ENCODE measurements at places on chromosomes 1 and 21.

GRCh38 chr1:69661686-69662085, 94.0 kb downstream of the LRRC7 start:
- DNase-seq = no peak

DNA sequence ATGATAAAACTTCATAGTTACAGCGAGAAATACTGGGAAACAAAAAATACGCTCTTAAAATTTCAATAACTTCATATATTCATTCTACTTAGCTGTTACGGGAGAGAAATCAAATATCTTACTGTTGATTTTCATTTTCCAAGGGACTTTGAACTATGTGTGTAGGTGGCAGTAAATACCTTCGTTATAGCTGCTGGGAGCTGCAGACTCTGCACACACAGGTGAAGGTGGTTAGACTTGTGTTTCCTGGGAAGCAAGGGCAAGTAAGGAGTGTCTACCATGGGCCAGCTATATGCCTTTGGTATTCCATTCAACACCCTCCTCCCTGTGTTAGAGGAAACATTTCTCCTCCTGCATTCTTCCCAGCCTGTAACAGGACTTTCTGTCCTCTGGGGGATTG, 51.4 kb upstream of the DIRAS3 start:
- no peak for DNase-seq

- DNase-seq = no peak
These were observed 150.5 kb downstream of the DPYD start for GRCh38 chr1:97770376-97770775.

DNA sequence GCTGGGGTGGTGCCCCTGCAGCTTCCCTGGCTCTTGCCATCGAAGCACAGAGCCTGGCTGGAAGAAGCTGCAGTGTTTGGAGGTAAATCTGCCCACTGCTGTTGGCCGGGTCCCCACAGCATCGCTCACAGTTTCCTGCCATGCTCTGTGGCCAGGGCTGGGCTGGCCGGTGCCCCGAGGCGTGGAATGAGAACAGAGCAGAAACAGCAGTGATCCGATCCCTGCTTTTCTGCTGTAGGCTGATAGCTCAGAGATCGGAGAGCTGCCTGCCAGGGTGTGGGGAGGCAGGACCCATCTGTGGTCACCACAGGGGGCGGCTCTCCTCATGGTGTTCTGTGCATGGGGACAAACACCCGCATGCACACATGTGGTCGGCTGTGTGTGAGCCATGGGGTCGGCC, 11.5 kb downstream of the SLC45A1 start:
- DNase-seq = no peak

DNA sequence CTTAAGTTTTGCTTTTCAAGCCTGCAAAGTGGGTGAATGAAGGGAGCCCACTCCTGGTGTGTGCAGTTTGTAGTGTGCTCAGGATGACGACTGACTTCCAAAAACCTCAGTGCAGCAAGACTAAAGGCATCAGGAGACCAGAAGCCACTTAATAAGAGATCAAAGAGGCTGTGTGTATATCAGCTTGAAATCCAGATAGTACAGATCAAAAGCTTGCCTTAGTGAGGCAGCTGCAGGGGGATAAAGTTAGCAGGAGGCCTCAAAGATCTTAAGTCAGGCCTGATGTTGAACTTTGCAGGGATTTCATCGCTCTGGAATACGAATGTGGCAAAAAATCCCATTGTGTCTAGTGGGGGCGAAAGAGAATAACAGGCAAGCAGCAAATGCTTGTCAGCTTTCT, 99.8 kb downstream of the PATJ start:
- DNase-seq = no peak
